RPMI7951 (cell line): ENCODE measurements at places on chromosomes 7 and 10. TPM values are rescaled to one million over a fixed set of nuclear protein-coding genes. Genes with fewer than 3 reads are reported as not detected.

GRCh38 chr7:138690495-138690894, 10.7 kb downstream of the SVOPL start:
- no peak for DNase-seq

Gene ABCA13
- total RNA-seq = 0.10 and 0.48 TPM in 2 replicates

Gene RELN
- not detected in 2 replicates for total RNA-seq

GRCh38 chr7:157791261-157791660, 454.5 kb downstream of the DNAJB6 start:
- DNase-seq = no peak

Gene CDK6
- total RNA-seq = 41.6 and 45.1 TPM in 2 replicates

Gene RBP3
- not detected in 2 replicates for total RNA-seq

Gene AOC1
- total RNA-seq = not detected in 2 replicates

Gene RADIL
- 0.20 TPM in 1 of 2 replicates, not detected in the other for total RNA-seq

Gene CCDC186
- 5.8 and 10.0 TPM in 2 replicates for total RNA-seq

- peak; percentile 51 for DNase-seq
These were observed 614.2 kb upstream of the ADARB2 start for GRCh38 chr10:2351566-2351965.

DNA sequence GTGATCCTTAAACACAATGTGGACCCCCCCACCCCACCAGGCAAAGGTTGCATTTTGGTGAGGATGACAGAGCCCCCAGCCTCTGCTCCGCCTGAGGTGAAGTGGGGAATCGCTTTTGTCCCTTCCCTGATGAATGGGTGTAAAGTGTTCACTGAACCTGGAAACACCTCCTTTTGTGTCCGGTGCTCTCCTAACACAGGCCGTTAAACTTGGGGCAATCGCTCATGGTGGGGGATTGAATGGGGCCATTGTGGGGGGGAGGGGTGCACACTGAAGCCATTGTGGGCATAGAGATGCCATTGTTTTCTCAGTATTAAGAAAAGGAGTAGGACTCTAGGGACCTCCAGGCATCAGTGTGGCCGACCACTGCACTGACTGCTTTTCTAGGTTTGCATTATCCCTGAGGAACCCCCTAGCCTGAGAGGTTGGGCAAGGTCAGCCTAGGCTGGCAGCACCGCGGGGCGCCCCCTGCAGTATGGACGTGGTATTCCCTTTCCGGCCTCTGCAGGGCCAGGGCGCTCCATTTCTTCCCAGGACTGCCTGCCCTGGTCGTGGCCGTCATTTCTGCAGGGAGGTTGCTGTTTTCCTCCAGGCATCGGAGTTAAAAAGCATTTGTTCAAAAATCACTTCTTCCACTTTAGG, 158.3 kb downstream of the TCF7L2 start:
- no peak for DNase-seq

Gene CALHM3
- total RNA-seq = 6.8 and 8.2 TPM in 2 replicates

DNA sequence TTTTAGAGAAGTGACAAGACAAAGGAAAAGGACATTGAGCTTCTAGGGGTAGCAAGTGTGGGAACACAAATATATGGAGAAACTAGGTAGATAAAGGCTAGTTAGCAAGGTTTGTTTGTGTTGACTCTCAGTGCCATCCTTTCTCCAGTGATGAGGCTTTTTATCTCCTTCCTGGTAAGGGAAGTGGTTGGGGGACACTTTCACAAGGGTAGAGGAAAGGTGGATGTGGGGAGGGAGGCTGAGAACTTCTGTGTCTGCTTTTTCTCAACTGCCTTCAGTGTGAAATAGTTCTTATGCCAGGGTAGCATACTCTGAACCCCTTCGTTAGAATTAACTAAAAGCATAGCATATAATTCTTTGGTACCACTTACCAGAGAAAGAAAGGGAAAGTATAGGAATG, 93.0 kb upstream of the STRIP2 start:
- DNase-seq = no peak

Gene TAS2R60
- total RNA-seq = not detected in 2 replicates

DNA sequence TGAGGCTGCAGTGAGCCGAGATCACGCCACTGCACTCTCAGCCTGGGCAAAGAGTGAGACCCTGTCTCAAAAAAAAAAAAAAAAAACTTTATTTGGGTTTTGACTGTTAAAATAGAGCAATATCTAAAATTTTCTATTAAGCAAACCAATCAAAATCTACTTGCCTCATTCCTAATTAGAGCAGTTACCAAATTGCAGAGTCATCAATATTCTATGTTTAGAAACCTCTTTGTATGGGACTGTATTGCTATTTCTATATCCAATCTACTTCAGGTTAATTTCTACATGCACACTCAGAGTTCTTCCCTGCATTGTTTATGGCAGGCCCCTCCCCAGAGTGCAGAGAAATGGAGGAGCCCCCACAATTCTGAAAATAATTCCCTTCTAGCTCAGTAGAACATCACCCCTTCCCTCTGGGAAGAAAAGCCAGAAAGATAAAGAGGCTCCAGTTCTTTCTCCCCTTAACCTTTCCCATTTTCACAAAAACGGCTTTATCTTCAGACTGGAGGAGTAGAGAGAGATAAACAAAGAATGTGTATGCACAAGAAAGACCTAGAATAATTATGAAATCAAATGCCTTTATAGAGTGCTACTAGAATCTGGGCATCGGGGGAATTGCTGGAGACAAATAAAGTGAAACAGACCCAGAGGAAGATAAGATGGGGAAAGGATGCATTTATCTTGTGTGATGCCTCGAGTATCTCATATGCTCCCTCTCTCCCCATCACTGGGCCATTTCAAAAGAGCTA, 17.9 kb downstream of the SCRN1 start:
- no peak for DNase-seq

- DNase-seq = no peak
These were observed 33.8 kb downstream of the STK32C start for GRCh38 chr10:132273966-132274365.

Gene LIPN
- total RNA-seq = not detected in 2 replicates

- no peak for DNase-seq
These were observed 83.7 kb downstream of the GRID1 start for GRCh38 chr10:86282664-86283465.

GRCh38 chr7:32259931-32260596, 189.9 kb upstream of the PDE1C start:
- no peak for DNase-seq

- DNase-seq = no peak
These were observed 25.7 kb downstream of the MRPS33 start for GRCh38 chr7:140989068-140989467.

Gene OPN1SW
- not detected in 2 replicates for total RNA-seq

- DNase-seq = no peak
These were observed 65.7 kb downstream of the ABRAXAS2 start for GRCh38 chr10:124867304-124867703.

Gene CLCN1
- total RNA-seq = not detected in 2 replicates

DNA sequence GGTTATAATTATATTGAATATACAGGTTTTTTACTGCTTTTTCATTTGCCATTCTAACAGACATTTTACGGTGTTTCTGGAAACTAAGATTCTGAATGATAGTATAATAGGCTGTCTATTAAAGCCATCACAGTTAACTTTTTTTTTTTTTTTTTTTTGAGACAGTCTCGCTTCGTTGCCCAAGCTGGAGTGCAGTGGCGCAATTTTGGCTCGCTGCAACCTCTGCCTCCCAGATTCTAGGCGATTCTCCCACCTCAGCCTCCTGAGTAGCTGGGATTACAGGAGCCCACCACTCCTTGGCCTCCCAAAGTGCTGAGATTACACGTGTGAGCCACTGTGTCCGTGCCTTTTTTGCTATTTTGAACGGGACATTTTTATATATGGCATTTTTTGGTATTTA, 4.4 kb downstream of the TDRD1 start:
- DNase-seq = no peak

Gene EPO
- total RNA-seq = not detected in 2 replicates

Gene PLXNA4
- total RNA-seq = 1.4 and 2.1 TPM in 2 replicates

DNA sequence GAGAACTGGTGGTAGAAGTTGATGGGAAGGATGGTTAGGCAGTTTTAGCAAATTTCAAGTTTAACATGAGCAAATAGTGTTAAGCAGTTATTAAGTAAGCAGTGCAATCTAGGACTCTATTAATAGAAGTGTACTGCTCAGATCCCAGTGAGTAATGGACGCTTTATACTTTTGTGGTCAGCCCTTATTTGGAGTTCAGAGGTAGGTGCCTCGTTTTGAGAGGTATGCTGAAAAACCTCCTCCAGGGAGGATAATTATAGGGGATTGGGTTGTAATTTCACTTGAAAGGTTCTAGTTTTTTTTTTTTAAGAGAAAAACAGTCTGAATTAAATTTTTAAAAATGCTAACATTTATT, 33.5 kb upstream of the CCDC7 start:
- DNase-seq = no peak

- no peak for DNase-seq
These were observed 74.3 kb downstream of the CPED1 start for GRCh38 chr7:121062671-121063279.

DNA sequence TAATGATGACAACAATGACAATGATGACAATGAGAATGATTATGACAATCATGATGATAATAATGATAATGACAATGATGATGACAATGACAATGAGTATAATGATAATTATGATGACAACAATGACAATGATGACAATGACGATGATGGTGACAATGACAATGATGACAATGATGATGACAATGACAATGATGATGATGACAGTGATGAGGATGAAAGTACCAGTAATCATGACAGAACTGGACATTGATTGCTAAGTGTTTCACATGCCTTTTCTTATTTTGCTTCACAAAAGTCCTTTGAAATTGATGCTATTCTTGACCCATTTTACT, 1106.0 kb upstream of the AUTS2 start:
- DNase-seq = no peak

Gene CALML3
- total RNA-seq = not detected in 2 replicates

Gene PTN
- total RNA-seq = 26.4 and 40.4 TPM in 2 replicates

DNA sequence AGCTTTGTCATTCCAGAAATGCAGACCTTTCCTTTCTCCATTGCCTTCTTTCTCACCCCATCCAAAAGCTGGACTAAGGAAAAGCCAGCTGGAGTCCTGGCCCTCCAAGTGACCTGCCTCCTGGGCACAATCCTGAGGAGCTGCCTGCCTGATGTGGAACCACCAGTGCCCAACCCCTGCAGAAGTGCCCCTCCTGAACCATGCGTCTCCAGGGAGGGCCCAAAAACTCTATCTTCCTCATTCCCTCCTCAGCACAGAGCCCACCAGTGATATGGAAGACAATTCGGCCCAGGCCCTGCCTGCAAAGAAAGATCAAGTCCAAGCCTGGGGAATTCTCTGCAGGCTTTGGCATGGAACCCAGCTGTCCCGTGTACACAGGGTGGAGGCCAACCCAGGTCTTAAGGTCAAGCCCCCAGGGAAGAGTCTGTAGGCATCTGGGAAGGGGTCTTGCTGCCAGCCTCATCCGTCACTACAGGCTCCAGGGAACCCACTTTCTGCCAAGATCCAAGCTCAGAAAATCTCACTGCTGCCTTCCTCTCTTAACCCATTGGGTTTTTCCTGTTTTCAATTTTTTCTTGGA, 3.5 kb upstream of the GRID1 start:
- no peak for DNase-seq
